ENCODE measurements at places on chromosomes 12 and 14. TPM values are rescaled to one million over a fixed set of nuclear protein-coding genes. Genes with fewer than 3 reads are reported as not detected.

DNA sequence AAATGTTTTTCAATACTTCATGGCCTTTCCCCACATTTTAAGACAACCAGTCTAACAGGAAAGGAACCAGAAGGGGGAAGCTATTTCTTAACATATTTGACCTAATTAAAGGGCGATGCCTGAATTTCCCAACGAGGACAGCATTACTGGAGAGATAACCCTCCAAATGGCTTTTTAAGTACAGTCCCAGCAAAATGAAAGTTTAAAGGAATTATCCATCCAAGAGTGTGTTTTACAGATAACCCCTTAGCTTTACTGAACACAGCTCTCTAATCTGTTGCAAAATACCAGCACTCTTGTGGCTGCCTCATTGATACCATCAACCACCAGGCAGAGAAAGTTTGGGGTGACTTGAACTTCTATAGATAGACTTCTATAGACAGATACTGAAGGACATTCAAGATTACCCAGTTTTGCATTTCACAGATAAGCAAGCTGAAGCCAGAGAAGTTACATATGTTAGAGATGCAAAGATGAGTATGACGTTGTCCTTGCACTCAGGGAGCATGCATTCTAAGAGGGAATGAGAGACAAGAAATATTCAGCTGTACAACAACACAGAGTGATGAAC is 41.3 kb upstream of the DUSP6 start:
- no peaks in the 10 kb centered on the region for H3K36me3 ChIP-seq
- H3K27ac ChIP-seq: no peak overlapping the region
- no peak overlapping the region for H3K4me3 ChIP-seq
- no peaks in the 10 kb centered on the region for H3K27me3 ChIP-seq

DNA sequence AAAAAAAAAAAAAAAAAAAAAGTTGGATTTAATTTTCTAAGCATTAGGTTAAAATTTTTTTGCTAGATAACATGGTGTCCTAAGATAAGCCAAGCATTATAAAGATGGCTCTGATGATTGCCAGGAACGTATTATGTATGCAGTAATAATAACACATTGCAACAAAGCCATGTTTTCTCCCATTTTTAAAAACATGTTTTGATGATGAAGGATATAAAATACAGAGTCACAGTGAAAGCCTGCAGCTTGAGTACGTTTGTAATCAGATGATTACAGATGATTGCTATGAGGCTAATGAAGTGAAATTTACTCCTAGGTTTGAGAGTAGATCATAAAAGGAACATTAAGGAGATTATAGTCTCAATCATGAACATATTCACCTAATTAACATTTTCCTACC is 13.3 kb upstream of the WDR89 start:
- H3K27me3 ChIP-seq: no peaks in the 10 kb centered on the region
- no peaks in the 10 kb centered on the region for H3K36me3 ChIP-seq
- DNase-seq: no peak

- H3K36me3 ChIP-seq: no peaks in the 10 kb centered on the region
- H3K27me3 ChIP-seq: peaks cover 9% of the 10 kb centered on the region
- no peak overlapping the region for H3K4me3 ChIP-seq
- no peaks in the 10 kb centered on the region for H3K4me1 ChIP-seq
- no peak overlapping the region for H3K27ac ChIP-seq
Measured at GRCh38 chr12:14167005-14167628, 185.7 kb upstream of the GRIN2B start.

GRCh38 chr14:39233680-39234326 is at the start of gene MIA2:
Gene MIA2, plus strand, starts transcription at chr14:39233915. Its CDS starts 200 bp downstream, at chr14:39234115.
- DNase-seq: no peak
- H3K27me3 ChIP-seq: no peaks in the 10 kb centered on the region
- H3K4me1 ChIP-seq: peaks cover 12% of the 10 kb centered on the region
- no peaks in the 10 kb centered on the region for H3K36me3 ChIP-seq
- peak within 1 kb of the TSS; percentile 92 for H3K27ac ChIP-seq

ATL1 gene
- 3.2 TPM for total RNA-seq

- H3K27ac ChIP-seq: peak within 1 kb of the TSS; percentile 100
- peak within 1 kb of the TSS; percentile 98 for H3K4me3 ChIP-seq
- H3K36me3 ChIP-seq: peaks cover 38% of the 10 kb centered on the region
- H3K4me1 ChIP-seq: peaks cover 4% of the 10 kb centered on the region
Measured at GRCh38 chr14:34539407-34540180, at the start of gene EAPP. Gene EAPP, minus strand, starts transcription at chr14:34539701. Its CDS starts 73 bp downstream, at chr14:34539628.

CLEC4D gene
- not detected for total RNA-seq

PXN gene
- 256 TPM for total RNA-seq

GRCh38 chr14:24339284-24340151 is at the start of gene RIPK3:
Gene RIPK3, minus strand, starts transcription at chr14:24339991. Its CDS starts 165 bp downstream, at chr14:24339826.
- peaks cover 22% of the 10 kb centered on the region for H3K27me3 ChIP-seq
- H3K27ac ChIP-seq: no peak within 1 kb of the TSS
- no peaks in the 10 kb centered on the region for H3K4me1 ChIP-seq
- no peaks in the 10 kb centered on the region for H3K36me3 ChIP-seq
- no peak within 1 kb of the TSS for H3K4me3 ChIP-seq

DNA sequence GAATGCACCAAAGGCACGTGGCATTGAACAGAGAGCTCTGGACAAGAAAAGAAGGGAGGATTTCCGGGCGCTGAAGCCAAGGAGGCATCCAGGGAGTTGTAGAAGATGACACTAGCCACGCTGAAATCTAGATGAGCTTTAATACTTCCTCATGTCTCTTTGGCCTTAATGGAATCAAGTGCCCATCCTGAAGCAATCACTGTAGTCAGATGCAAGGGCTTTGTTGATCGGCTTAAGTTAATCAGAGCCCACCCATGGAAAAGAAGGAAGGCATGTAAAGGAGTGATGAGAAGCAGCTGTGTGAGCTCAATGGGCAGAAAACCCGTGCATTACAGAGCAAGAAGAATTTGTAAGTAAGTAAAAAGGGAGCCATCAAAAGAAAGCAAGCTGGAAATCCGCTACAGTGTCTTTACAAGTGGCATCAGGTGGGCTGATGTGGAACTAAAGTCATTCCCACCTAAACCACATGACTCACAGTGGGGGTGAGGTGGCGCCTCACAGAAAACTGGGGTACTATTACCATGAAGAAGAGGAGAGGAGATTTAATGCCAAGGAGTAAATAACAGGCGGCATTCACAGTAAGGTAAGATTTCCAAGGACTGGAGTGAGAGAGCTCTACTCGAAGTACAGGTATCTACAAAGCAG is 48.4 kb downstream of the NDUFA12 start:
- peaks cover 42% of the 10 kb centered on the region for H3K4me1 ChIP-seq
- no peaks in the 10 kb centered on the region for H3K36me3 ChIP-seq
- DNase-seq: no peak
- H3K27ac ChIP-seq: peak overlapping the region; percentile 88

MMP17 gene
- 5.4 TPM for total RNA-seq

EXOC5 gene
- total RNA-seq: 58.8 TPM

- peak; percentile 69 for DNase-seq
- peaks cover 13% of the 10 kb centered on the region for H3K36me3 ChIP-seq
- no peak overlapping the region for H3K4me3 ChIP-seq
- peak overlapping the region; percentile 99 for H3K27ac ChIP-seq
- no peaks in the 10 kb centered on the region for H3K27me3 ChIP-seq
Measured at GRCh38 chr14:34649344-34649743, 19.4 kb upstream of the SNX6 start.

- H3K36me3 ChIP-seq: peaks cover 6% of the 10 kb centered on the region
- no peaks in the 10 kb centered on the region for H3K27me3 ChIP-seq
- no peak for DNase-seq
- no peak overlapping the region for H3K27ac ChIP-seq
Measured at GRCh38 chr12:50517421-50518048, 12.8 kb downstream of the DIP2B start.

- no peak overlapping the region for H3K4me3 ChIP-seq
- H3K4me1 ChIP-seq: no peaks in the 10 kb centered on the region
- no peaks in the 10 kb centered on the region for H3K27me3 ChIP-seq
- no peak overlapping the region for H3K27ac ChIP-seq
- H3K36me3 ChIP-seq: no peaks in the 10 kb centered on the region
- no peak for DNase-seq
Measured at GRCh38 chr12:94698578-94698977, 48.2 kb upstream of the TMCC3 start.

- H3K27me3 ChIP-seq: no peaks in the 10 kb centered on the region
- no peak overlapping the region for H3K27ac ChIP-seq
- H3K4me1 ChIP-seq: no peaks in the 10 kb centered on the region
- no peaks in the 10 kb centered on the region for H3K36me3 ChIP-seq
- no peak for DNase-seq
Measured at GRCh38 chr12:104722601-104723534, 235.2 kb downstream of the SLC41A2 start.

PTPN6 gene
- total RNA-seq: 13.2 TPM

LRRK2 gene
- total RNA-seq: 4.5 TPM

GRCh38 chr14:90567191-90567590 is 170.4 kb downstream of the CALM1 start:
- H3K36me3 ChIP-seq: no peaks in the 10 kb centered on the region
- no peak for DNase-seq
- H3K4me3 ChIP-seq: no peak overlapping the region

MAP3K9 gene
- total RNA-seq: 18.6 TPM

- H3K27me3 ChIP-seq: no peaks in the 10 kb centered on the region
- H3K4me1 ChIP-seq: peaks cover 10% of the 10 kb centered on the region
- no peak for DNase-seq
- H3K4me3 ChIP-seq: no peak overlapping the region
Measured at GRCh38 chr12:75990189-75990912, 41.2 kb downstream of the PHLDA1 start.

DNA sequence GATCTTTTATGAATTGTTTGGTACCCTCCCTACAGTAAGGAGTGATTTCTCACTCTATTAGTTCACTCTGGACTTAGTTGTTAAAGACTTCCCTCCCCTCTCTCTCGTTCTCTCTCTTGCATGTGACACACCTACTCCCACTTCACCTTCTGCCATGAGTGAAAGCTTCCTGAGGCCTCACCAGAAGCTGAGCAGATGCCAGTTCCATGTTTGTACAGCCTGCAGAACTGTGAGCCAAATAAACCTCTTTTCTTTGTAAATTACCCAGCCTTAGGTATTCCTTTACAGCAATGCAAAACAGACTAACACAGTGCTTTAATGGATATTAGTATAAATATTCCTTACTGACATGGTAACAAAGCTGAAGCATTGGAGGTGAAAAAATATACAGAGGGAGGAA is 187.7 kb downstream of the SSPN start:
- H3K4me1 ChIP-seq: no peaks in the 10 kb centered on the region
- no peak overlapping the region for H3K27ac ChIP-seq
- peaks cover 6% of the 10 kb centered on the region for H3K36me3 ChIP-seq
- no peaks in the 10 kb centered on the region for H3K27me3 ChIP-seq
- no peak for DNase-seq

DNA sequence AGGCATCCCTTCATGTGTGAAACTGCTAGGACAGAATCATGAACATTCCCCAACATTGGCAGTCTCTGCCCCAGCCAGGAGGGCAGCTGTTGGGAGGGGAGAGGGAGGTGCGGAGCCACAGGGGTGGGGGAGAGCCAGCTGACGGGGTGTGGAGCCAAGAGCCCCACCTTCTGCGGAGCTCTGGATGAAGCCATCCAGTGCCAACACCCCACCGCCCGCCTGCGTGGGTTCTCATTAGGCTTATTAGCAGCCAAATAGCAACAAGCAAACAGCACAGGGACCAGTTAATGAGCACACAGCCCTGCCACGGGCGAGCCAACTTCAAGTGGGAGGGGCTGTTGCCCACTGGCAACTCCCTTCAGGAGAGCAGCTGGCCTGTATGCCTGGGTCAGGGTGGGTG is 12.1 kb downstream of the LTBP2 start:
- H3K36me3 ChIP-seq: peaks cover 10% of the 10 kb centered on the region
- no peak overlapping the region for H3K4me3 ChIP-seq
- H3K27me3 ChIP-seq: no peaks in the 10 kb centered on the region
- no peak overlapping the region for H3K27ac ChIP-seq
- DNase-seq: no peak

IFI27 gene
- total RNA-seq: 2.0 TPM

DNA sequence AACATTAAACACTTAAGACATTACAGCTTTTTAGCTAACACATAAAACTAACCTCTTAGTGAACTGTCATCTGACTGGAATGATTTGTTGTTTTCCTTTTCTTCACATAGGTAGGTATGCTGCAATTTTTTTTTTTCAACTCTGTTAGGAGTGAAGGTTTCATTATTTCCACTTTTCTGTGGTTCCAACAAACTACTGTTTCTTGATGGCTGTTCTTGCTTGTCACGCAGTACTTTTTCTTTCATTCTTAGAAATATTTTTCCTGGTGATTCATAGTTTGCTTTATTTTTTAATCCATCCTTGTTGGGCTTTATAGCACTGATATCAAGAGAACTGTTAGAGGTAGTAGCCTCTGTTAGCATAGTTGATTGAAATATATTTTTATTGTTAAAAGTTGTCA is 6.3 kb downstream of the MIS18BP1 start:
- peaks cover 15% of the 10 kb centered on the region for H3K36me3 ChIP-seq
- H3K27me3 ChIP-seq: no peaks in the 10 kb centered on the region
- no peak for DNase-seq
- no peak overlapping the region for H3K27ac ChIP-seq

GRCh38 chr12:43676183-43676813 is 82.3 kb downstream of the PUS7L start:
- no peak overlapping the region for H3K27ac ChIP-seq
- no peak overlapping the region for H3K4me3 ChIP-seq
- no peaks in the 10 kb centered on the region for H3K36me3 ChIP-seq
- DNase-seq: peak; percentile 59
- H3K27me3 ChIP-seq: peaks cover 77% of the 10 kb centered on the region
- no peaks in the 10 kb centered on the region for H3K4me1 ChIP-seq

DNA sequence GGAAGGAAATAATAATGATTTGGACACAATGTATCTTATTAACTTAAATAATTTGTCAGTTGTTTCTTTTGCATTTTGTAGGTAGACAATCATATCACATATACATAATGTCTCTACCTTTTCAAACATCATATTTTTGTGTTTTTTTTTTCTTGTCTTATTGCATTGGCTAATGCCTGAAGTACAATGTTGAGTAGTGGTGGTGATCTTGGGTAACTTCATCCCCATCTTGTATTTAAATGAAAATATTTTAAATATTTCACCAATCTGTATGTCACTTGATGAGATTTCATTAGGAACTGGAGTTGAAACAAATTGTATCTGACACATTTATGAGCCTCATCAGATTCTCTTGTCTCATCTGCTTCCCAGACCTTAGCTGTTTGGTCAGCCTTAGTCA is 109.7 kb upstream of the LHX5 start:
- no peaks in the 10 kb centered on the region for H3K36me3 ChIP-seq
- no peaks in the 10 kb centered on the region for H3K27me3 ChIP-seq
- H3K27ac ChIP-seq: no peak overlapping the region

GRCh38 chr12:52417740-52418139 is 11.6 kb upstream of the KRT82 start:
- no peaks in the 10 kb centered on the region for H3K36me3 ChIP-seq
- H3K4me1 ChIP-seq: peaks cover 32% of the 10 kb centered on the region
- H3K27ac ChIP-seq: peak overlapping the region; percentile 14
- no peak for DNase-seq
- no peaks in the 10 kb centered on the region for H3K27me3 ChIP-seq

- no peak overlapping the region for H3K27ac ChIP-seq
- H3K4me3 ChIP-seq: no peak overlapping the region
- no peaks in the 10 kb centered on the region for H3K36me3 ChIP-seq
- no peak for DNase-seq
- no peaks in the 10 kb centered on the region for H3K27me3 ChIP-seq
Measured at GRCh38 chr12:96083020-96083719, 47.8 kb upstream of the LTA4H start.

PARPBP gene
- 11.9 TPM for total RNA-seq

- peak overlapping the region; percentile 89 for H3K27ac ChIP-seq
- peaks cover 11% of the 10 kb centered on the region for H3K4me1 ChIP-seq
- peak overlapping the region; percentile 70 for H3K4me3 ChIP-seq
- H3K36me3 ChIP-seq: no peaks in the 10 kb centered on the region
- peak; percentile 5 for DNase-seq
- no peaks in the 10 kb centered on the region for H3K27me3 ChIP-seq
Measured at GRCh38 chr14:100193417-100194357, 34.2 kb upstream of the DEGS2 start.

- DNase-seq: no peak
- no peaks in the 10 kb centered on the region for H3K4me1 ChIP-seq
- H3K27ac ChIP-seq: no peak overlapping the region
- H3K4me3 ChIP-seq: no peak overlapping the region
- H3K36me3 ChIP-seq: no peaks in the 10 kb centered on the region
Measured at GRCh38 chr12:53127169-53127568, 23.9 kb downstream of the SOAT2 start.

Measured in MCF 10A (cell line).